ENCODE measurements at places on chromosomes 13 and 19.

- peaks cover 8% of the 10 kb centered on the region for H3K4me1 ChIP-seq
- DNase-seq: no peak
- no peak overlapping the region for H3K4me3 ChIP-seq
- no peak overlapping the region for H3K27ac ChIP-seq
- H3K36me3 ChIP-seq: peaks cover 5% of the 10 kb centered on the region
- H3K27me3 ChIP-seq: no peaks in the 10 kb centered on the region
These were observed 58.7 kb upstream of the KLF5 start for GRCh38 chr13:73000027-73000674.

DNA sequence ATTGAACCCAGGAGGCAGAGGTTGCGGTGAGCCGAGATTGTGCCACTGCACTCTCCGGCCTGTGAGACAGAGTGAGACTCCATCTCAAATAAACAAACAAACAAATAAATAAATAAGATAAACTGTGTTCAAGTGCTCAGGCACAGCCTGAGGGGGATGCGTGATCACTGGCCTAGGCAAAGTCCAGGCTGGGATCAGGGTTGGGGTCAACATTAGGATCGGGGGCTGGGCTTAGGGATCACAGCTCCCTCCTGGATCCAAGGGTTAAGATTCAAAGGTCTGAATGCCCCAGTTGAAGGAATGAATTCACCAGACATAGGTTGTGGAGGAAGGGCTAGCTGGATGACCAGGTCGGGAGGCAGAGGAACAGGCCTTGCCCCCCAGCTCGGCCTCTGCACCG, 1.9 kb upstream of the EXOC3L2 start:
- no peak overlapping the region for H3K27ac ChIP-seq
- peaks cover 19% of the 10 kb centered on the region for H3K36me3 ChIP-seq
- peaks cover 13% of the 10 kb centered on the region for H3K4me1 ChIP-seq
- no peak for DNase-seq
- peaks cover 57% of the 10 kb centered on the region for H3K27me3 ChIP-seq
- no peak overlapping the region for H3K4me3 ChIP-seq

GRCh38 chr19:14561249-14561648, 10.6 kb downstream of the NDUFB7 start:
- no peaks in the 10 kb centered on the region for H3K27me3 ChIP-seq
- no peak for DNase-seq
- peaks cover 10% of the 10 kb centered on the region for H3K36me3 ChIP-seq

- H3K4me1 ChIP-seq: no peaks in the 10 kb centered on the region
- no peaks in the 10 kb centered on the region for H3K27me3 ChIP-seq
- H3K27ac ChIP-seq: no peak overlapping the region
- no peak for DNase-seq
- H3K4me3 ChIP-seq: no peak overlapping the region
These were observed 4.9 kb upstream of the RGCC start for GRCh38 chr13:41452462-41452861.

- DNase-seq: no peak
- H3K27ac ChIP-seq: no peak overlapping the region
- H3K36me3 ChIP-seq: peaks cover 32% of the 10 kb centered on the region
These were observed 804 bp upstream of the MIER2 start for GRCh38 chr19:345320-345879.

GRCh38 chr13:104270731-104271130, 1204.5 kb upstream of the SLC10A2 start:
- no peaks in the 10 kb centered on the region for H3K27me3 ChIP-seq
- H3K4me1 ChIP-seq: no peaks in the 10 kb centered on the region
- no peaks in the 10 kb centered on the region for H3K36me3 ChIP-seq
- no peak for DNase-seq
- no peak overlapping the region for H3K27ac ChIP-seq

DNA sequence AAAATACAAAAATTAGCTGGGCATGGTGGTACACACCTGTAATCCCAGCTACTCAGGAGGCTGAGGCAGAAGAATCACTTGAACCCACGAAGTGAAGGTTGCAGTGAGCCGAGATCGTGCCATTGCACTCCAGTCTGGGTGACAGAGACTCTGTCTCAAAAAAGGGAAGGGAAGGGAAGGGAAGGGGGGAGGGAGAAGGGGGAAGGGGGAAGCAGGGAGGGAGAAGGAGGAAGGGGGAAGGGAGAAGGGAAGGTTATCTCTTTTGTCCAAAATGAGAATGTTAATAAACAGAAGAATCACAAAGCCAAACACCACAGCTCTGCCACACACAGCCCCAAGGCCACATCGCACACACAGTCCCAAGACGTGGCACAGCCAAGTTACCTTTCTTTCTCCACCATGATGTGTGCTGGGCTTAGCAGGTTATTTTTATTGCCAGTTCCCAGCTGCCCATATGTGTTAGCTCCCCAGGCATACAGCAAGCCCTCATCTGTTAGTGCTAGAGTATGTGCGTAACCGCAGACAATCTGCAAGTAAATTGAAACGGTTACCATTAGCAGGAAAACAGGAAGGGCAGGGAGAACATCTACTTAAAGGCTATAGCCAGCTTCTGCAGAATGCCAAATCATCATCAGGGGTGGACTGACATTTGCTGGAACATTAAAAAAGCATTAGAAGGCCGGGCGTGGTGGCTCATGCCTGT, 34.3 kb downstream of the RCBTB1 start:
- H3K36me3 ChIP-seq: no peaks in the 10 kb centered on the region
- no peaks in the 10 kb centered on the region for H3K4me1 ChIP-seq
- H3K27me3 ChIP-seq: no peaks in the 10 kb centered on the region
- H3K27ac ChIP-seq: no peak overlapping the region
